ENCODE measurements at places on chromosomes 12 and 14.

DNA sequence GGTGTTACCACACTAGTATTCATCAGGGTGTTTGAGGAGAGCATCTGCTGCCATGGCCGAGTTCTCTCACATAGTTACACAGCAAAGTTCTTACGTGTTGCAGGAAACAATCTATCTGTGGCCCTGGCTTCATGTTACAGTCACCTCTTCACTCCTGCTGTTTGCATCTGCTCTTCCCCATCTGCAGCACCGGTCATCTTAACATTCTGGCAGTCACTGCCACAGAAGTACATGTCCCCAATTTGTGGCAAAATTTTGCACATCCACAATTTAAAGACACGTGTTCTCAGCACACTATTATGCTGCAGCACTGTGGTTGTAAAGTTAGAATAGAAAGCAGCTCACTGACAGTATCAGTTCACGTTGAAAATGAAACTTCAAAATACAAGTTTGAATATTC lies 23.2 kb downstream of the MAPK1IP1L start:
- DNase-seq = no peak

- no peak for DNase-seq
Observed at GRCh38 chr12:15899282-15899870, 11.8 kb upstream of the DERA start.

DNA sequence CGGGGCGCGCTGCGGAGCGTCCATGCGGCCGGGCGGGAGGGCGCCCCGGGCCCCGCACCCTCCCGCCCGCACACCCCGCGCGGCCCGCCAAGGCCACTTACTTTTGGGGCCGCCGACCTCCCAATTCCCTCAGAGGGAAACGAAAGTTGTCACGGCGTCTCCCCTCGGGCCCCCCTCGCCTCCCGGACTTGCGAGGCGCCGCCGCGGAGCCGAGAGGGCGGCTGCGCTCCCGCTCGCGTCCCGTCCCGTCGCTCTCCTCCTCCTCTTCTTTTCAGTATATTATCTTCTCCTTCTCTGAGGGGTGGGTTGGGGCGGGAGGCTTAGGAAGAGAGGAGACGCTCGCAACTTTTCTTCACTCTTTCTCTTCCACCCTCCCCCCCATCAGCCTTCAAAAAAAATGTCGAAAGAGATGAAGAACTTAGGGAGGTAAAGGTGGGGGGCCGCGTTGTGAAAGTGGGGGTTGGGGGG lies 613 bp downstream of the DUSP16 start:
- no peak for DNase-seq

GRCh38 chr14:103562429-103563225 lies at the start of the genes BAG5 and COA8:
BAG5 (minus strand) TSS chr14:103562657; CDS start chr14:103561164, 1,493 bp downstream.
COA8 (plus strand) TSS chr14:103562960; CDS start chr14:103563002, 42 bp downstream.
- DNase-seq = peak; percentile 85

GRCh38 chr12:124909831-124910560 lies 4.5 kb downstream of the UBC start:
- DNase-seq = no peak

DNA sequence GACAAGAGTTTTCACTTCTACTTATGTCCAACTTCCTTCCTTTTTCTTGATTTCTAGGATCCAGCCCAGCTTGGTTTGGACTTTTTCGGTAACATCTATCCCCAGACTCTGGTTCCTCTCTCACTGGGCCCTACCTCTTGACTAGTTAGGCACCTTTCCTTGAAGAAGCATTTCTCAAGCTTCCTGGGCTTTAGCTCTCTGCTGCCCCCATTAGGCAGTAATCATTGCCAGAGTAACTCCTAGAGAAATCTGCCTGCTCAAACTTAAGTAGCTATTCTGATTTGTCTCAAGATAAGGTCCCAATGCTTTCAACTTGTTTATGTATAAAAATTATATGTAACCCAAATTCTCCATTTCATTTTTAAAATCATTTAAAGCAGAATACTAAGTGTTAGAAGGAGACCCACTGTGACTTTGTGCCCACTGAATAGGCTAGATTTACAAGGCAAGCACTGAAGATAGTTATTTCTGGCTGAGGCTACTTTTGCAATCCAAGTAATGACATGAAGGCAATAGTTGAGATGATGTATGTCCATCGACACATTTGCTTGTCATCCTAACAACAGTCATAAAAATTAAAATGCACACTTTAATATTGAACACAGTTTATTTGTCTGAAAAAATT lies 275.0 kb upstream of the G2E3 start:
- no peak for DNase-seq

DNA sequence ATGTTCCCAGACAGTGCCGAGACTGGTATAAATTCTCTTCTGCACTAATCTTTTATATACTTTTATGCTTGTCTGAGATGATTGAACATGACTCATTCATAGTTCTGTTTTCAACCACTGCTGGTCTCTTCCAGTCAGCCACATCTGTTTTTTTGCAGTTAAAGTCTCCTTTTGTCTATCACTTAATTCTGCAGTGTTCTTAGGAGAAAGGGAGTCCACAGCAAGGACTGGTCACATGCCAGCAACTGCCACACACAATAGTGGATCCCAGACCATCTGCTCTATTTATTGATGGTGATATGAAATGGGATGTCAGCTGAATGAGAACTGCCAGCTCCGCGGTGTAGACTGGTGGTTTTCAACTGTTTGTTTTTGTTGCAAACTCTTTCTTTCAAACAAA lies 379.8 kb downstream of the MED13L start:
- DNase-seq = no peak

DNA sequence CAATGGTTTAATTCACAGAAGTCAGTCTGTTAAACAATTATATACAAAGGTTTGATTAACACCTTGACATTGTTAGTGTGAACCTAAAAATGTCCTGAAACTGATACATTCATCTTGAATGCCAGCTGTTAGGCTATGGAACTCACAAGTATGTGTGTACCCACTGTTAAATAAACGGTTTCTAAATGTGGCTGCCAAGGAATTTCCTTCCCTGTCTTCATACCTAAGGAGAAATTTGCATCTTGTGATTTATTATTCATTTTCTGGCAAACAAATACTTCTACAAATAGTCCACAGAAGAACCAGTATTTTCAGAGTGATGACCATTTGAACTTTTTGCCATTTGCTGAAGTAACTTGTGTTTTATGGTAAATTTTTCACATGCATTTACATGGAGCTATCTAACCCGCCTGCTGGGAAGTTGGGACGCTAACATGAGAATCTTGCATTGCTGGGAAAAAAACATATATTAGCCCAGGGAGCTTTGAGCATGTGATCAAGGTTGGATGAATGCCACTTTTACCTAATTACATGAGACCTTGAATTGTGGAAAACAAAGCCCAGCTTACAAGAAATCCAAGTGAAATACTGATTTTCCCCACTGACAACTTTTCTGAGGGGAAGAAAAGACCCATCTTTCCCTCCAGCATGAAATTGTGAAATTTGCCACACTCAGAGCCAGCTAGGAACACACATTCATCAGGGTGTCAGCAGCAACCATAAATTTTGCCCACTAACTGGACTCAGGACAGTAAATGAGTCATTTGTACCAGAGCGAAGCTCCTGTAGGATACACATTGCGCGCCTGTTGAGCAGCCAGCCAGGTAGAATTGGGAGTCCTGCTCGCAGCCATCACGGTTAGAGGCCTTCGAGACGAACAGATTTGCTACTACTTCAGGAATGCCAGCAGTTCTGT lies 118.0 kb downstream of the KICS2 start:
- no peak for DNase-seq

- no peak for DNase-seq
Observed at GRCh38 chr12:81596558-81596957, 162.6 kb downstream of the PPFIA2 start.

Measured in anterior cingulate cortex (tissue), 58 donors.